Forelimb muscle (tissue), 1 donor: ENCODE measurements at places on chromosomes 16 and 17.

DNA sequence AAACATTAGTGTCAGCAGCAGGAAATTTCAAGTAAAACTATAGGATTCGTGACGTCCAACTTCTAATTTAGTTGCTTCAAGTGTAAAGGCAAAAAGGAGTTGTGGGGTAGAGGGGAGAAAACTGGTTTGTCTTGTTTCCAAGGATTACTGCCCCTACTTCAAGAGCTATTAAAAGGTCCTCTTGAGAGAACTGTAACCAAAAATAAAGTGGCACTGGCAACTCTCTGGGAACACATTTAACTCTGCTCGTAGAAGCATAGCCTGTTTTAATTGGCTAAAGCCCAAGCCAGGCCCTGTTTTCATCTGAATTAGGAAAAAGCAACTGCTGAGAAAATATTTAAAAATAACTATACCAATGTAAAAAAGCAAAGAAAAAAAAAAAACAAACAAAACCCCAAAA is 51.8 kb upstream of the AKAP1 start:
- no peak for DNase-seq

GRCh38 chr17:57674894-57675293 is 70.2 kb downstream of the CCDC182 start:
- no peak for DNase-seq

- no peak for DNase-seq
Observed at GRCh38 chr17:77995146-77995852, 36.8 kb downstream of the TNRC6C start.

DNA sequence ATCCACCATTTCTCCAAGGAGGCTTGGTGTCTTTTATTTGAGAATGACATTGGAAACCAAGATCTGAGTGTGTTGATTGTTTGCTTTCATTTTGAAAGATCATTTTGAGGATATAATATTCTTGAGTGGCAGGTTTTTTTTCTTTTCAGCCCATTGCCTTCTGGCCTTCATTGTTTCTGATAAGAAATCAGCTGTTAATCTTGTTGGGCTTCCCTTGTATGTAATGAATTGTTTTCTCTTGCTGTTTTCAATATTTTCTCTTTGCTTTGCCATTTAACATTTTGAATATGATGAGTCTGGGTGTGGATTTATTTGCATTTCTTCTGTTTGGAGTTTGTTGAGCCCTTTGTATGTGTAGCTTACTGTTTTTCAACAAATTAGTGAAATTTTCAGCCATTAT is 22.0 kb downstream of the PRSS54 start:
- no peak for DNase-seq

DNA sequence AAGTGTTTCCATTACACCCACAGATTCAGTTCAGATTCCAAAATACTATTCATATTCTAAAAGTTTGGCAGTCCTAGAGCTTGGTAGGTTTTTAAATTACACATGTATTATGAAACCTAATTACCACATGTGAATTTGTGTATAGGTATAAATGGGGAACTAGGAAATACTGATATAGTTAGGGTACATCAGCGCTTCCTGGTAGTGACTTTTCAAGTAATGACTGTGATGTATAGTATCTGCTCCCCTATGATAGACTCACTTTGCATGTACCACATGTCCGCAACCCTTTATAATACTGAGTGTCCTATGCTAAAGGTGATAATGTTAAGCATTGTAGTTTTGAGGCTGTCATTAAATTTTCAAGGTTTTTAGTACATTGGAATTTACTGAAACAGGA is 22.9 kb downstream of the CDK12 start:
- DNase-seq = no peak

DNA sequence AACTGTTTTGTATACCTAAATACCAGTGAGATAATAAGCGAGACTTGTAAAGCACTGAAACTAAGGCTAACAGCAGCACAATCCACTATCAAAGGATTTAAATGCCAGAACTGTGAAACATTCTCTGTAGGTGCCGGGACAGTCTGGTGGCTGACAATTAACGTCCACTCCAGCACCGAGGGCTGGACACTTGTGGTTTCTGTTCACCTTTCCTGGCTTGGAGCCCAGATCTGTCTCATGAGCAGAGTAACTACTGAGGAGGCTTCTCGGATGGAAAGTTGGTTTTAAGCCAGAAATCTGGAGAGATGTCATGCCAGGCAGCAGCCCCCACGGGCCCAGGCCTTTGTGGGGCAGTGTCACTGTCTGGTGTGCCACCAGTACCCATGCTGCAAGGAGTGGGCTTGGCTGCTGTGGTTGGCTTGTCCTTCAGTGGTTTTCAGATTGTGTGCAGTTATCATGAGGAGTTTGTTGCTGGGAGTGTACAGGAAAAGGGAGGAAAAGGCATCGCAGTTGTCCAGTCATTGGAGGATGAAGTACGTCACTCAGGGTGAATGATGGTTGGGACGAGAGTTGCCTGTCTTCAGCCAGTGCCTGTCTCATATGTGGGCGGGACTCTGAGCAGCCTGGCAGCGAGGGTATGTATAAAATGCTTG is 35.5 kb downstream of the UBN1 start:
- no peak for DNase-seq

DNA sequence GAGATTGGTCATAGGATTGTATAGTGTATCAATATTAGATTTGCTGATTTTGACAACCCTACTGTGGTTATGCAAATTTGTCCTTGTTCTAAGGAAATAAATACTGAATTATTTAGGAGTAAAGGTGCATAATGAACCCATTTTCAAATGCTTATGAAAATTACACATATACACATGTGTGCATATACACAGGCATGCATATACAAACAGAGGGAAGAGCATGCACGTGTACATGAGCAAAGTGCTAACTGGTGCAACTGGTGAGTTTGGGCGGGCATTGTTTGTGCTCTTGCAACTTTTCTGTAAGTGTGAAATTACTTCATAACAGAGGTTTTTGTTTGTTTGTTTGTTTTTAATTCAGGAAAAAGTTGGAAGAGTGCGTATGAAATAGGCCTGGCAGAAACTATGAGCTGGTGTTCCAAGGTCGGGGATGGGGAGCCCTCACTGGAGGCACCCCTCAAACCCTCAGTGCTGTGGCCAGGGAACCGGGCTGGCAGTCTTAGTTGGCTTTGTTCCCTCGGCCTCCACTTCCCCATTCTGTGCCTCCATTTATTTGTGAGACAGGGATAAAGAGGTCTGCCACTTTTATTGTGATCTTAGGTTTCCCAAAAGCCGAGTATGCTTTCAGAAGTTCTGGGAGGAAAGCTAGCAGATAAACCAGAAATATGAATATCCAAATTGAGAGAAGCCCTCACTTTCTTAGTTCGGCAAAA is 5.8 kb downstream of the DEXI start:
- no peak for DNase-seq

DNA sequence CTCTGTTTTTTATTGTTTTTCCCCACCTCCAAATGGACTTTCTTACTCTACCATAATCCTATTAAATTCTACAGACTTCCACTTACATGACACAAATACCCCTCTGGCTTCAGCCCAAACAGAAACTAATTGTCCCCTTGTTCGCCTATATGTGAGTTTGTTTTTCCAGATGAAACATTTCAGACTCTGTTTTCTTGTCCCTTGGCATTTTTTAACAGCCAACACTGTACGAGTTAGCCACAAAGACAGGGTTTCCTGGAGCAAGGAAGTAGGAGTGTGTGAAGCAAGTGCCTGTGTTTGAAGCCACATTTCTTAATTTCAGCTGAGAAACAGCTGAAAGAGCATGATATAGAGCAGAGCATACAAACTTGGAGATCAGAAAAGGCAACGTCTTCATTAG is 382.2 kb upstream of the CDH5 start:
- DNase-seq = no peak

- no peak for DNase-seq
Observed at GRCh38 chr17:48192321-48192731, 84.8 kb downstream of the SNX11 start.

DNA sequence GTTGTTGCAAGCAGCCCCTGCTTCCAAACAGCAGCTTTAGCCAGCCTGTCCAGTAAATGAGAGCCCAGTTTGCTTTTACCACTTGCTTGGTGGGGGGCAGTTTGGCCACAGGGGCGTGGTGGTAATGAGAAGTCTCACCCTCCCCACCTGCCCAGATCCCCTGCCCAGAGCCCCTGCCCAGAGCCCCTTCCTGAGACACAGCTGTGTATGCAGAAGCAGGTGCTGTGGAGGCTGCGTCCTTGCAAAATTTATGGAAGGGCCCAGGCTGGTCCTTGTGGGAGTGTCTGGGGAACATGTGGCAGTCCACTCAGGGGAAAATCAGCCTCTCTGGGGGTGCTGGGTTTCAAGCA is 27.6 kb upstream of the LGALS9 start:
- DNase-seq = no peak

DNA sequence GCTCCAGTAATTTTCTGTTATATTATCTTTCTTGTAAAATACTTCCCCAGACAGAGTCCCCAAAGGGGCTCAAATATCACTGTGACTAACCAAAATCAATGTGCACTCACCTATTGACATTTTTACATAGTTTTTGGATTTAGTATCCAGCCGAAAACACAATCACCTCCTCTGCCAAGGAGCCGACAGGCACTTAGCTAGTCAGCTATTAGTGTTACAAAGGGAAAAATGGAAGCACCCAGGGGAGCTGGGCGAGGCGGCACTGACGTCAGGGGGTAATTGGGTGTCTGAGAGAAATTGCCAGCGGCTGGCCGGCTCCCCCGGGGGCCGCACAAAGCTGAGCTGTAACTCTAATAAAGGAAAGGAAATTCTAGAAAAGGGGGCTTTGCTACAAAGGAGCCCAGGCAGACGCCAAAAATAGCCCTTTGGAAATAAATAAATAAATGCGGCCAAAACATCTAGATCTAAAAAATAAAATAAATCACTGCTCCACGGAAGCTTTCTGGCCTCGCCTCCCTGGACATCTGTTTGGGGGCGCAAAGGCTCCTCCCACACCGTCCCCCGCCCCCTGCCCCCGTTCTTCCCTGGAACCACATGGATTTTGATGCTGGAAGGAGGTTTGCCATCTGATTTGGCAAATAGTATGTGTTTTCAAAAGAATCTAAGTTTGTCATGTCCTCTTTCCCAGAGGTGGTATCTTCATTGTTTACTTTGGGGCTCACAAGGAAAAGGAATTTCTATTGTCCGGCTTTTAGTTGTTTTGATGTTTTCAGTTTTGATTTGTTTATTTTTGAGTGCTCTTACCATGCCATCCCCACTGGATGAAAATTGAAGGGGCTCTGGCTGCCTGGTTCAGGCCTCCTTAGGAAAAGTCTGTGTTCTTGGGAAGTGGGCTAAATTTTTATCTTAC is 156.7 kb downstream of the ZNF423 start:
- no peak for DNase-seq

DNA sequence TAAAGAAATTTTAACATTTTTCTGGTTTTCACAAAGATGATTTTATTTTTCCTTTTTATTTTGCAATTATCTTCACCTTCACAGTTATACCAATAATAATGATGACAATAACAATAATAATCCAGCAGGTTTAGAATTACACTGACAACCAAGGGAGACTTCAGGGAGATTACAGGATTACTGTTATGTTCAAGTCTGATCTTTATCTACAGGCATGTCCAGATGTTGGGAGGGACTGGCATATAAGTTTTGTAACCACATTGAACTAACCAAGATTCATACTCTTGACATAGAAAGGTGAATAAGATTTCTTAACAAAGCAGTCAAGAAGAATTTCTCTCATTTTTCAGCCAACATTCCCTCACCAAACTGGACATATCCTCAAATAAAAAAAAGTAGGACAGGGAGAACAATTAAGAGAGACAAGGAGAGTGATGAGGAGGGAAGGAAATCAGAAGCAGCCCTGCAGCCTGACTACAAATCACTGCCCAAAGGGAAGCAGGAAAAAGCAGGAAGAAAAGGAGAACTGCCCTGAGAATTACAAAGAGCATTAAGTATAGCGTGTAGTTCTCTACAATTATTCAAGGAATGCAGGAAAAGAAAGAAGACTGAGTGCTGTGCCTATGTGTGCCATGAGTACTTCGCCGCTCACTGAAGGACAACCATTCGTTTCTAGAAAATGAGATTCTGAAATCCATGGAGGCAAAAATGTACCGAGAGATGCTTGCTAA is 155.7 kb upstream of the C17orf78 start:
- DNase-seq = no peak

GRCh38 chr17:17402558-17402957 is 74.2 kb upstream of the MED9 start:
- no peak for DNase-seq

GRCh38 chr17:78374189-78374588 is 4.3 kb upstream of the PGS1 start:
- DNase-seq = no peak

DNA sequence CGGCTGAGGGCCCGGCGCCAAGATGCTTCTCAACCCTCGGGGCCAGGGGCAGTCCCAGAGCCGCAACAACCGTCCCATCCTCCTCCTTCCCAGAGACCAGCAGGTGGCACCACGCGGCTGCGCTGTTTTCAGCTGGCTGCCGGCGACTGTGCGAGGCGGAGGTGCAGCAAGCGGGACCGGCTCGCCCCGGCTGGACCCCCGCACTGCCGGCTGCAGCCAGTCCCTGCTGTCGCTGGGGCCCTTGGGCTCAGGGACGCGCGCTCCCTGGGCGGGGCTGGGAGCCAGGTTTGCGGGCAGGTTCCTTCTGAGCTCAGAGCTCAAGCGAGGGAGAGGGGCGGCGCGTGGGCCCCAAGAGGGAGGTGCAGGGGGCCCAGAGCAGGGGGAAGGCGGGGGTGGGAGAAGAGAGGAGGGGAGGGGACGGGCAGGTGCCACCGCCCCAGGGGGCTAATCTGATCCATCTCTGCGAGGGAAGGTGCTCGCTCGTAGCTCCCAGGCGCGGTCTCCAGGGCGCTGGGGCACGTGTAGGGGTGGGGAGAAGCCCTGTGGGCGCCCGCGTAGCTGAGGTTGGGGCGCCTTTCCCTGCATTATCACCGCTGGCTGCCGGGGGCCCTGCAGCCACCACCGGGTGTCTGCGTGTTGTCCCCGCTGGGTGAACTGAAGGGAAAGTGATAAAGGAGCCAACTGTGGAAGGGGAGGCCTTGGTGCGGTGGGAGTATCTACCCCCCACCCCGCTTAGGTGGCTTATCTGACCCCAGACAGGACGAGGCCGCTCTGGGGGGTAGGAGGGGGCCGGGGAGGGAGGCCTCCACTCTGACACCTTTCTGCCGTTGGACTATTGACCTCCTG is 24.2 kb downstream of the STAT5A start:
- DNase-seq = no peak

GRCh38 chr16:28218109-28218508 is 6.3 kb upstream of the XPO6 start:
- DNase-seq = no peak

- no peak for DNase-seq
Observed at GRCh38 chr16:84851192-84852127, 31.7 kb downstream of the CRISPLD2 start.

DNA sequence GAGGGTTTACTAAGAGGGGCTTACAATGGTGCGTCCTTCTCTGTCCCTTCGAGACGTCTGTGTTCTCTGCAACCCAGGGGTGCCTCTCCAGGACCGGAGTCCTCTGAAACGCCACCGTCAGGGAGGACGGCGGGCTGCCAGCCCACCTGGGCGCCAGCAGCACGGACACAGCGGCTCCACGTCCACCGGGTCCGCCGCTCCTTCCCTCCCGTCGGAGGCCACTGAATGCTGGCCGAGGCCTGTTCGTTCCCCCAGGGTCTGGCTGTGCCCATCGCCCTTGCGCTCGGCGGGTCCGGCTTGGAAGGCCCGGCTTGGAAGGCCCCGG is 403 bp downstream of the TEPSIN start:
- DNase-seq = no peak

GRCh38 chr16:49542946-49543630 is 169.5 kb downstream of the C16orf78 start:
- DNase-seq = no peak
